ENCODE measurements at places on chromosomes 16 and 17.

DNA sequence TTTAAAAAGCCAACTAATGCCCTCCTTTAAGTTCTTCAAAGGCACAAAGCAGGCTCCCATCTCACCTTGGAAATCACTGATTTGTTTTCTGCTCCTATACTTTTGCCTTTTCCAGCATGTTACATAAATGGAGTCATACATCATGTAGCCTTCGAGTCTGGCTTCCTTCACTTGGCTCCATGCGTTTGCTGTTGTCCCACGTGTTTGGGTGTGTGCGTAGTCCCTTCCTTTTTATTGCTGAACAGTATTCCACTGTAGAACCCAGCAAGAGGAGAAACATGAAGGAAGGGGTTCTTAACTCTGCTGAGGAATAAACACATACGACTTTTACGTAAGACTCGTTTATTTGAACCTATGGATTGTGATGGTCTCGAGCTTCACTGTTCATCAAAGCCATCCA, 82.0 kb downstream of the GPRC5B start:
- no peak for DNase-seq

GRCh38 chr17:75475851-75476250, 19.4 kb downstream of the TMEM94 start:
- peak; percentile 82 for DNase-seq

DNA sequence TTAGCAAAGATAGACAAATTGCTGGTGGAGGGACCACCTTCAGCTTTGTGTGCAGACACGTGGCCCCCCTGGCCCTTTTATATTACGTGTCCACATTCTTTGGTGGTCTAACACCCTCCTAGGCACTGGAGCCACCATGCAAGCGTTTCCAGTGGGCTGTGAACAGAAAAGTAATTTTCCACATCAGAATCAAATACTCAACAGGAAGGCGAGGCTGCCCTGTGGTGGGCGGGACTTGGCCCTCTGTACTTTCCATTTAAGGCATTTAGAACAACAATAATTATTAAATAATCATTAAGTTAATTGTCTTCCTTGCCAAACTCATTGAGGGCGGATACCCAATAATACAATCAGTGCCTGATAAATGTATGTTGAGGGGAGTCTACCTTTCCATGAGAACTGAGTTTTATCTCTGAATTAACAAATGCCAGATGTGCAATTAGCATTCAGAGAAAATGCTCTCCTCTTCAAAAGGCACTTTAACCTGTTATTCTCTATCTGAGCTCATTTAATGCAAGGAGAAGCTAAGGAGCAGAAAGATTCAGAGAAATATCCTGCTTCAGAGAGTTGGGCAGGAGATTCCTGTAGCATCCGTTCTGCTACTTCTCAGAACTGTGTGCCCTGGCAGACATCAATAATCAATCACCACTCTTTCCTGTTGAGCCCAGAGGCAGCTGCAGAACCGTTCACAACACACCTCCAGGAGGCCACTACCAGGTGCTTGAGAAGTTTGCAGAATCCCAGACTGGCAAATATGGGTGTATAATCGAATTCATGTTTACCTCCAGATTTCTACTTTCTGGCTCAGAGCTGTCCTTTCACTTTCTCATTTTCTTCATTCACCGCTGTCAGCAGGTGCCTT, 109.4 kb downstream of the CMIP start:
- DNase-seq = no peak

- DNase-seq = no peak
Observed at GRCh38 chr17:60039114-60039846, 39.4 kb downstream of the HEATR6 start.

- peak; percentile 97 for DNase-seq
Observed at GRCh38 chr17:72120642-72121163, at the start of gene SOX9. Gene SOX9, plus strand, starts transcription at chr17:72121020. Its CDS starts 372 bp downstream, at chr17:72121392.

GRCh38 chr16:27472091-27473020, 70.4 kb downstream of the IL21R start:
- DNase-seq = no peak

DNA sequence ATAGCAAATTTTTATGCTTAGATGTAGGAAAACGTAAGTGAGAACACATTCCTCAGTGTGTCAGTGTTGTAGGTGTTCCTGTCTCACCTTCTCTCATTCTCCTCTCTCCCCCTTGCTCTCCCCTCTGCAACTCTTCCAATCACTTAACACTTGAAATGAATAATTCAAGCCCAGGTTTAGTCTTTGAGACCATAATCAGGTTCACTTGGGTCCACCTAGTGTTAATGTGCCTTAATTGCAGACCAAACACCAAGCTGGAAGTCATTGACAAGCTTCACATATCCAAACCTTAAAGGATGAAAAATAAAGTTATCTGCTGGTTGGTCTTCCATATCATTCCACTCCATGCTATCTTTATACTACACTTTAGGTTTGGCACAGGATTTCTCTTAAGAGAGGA, 37.0 kb downstream of the STXBP4 start:
- no peak for DNase-seq

GRCh38 chr17:73743518-73744201, 99.4 kb upstream of the SDK2 start:
- DNase-seq = no peak

DNA sequence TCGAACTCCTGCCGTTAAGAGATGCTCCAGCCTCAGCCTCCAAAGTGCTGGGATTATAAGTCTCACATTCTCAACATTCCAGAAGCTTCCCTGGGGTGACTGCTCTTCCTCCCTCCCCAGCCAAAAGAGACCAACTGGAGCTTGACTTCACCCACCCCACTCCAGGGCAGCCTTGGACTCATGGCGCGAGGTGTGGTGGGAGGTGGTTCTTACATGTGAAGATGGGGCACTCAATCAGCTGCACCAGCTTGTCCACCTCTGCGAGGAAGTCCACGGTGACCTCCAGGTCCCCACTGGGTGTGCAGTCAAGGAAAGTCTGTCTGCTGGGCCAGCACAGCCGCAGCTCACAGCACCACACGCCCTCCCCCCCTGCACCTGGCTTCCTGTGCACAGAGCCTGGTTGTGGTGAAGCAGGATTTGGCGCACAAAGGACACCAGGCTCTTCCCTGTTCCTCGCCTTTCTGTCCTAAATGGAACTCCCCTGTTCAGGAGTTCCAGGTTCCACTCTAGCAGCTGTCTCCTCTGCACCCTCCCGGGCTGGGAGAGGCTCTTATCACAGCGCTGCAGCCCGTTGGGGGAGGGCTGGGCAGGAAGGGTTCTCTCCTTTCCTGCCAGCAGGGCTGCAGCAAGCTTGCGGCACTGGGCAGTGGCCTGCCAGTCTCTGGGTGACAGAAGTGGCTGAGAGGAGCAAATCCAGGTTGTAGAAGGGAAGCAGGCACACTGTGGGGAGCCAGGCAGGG, 9.6 kb upstream of the MTSS2 start:
- no peak for DNase-seq

GRCh38 chr17:31915456-31916100, 14.1 kb upstream of the UTP6 start:
- no peak for DNase-seq

DNA sequence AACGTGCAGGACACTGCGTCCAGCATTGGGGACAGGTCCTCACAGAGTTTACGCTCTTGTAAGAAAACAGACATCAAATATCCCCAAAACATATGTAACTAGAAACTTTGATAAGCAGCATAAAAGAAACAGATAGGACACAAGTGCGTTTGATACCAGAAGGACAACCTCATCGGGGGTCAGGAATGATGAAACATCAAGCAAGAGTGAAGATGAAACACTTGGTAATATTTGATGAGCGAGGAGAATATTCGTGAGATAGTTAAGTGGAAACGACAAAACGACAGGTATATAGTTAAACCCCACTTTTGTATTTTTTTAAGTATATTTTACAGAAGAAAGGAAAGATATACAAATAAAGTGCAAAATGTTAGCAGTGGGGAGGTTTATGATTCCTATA, 55.9 kb downstream of the NXN start:
- DNase-seq = no peak

GRCh38 chr17:76152591-76152990, 11.5 kb upstream of the FOXJ1 start:
- DNase-seq = no peak

DNA sequence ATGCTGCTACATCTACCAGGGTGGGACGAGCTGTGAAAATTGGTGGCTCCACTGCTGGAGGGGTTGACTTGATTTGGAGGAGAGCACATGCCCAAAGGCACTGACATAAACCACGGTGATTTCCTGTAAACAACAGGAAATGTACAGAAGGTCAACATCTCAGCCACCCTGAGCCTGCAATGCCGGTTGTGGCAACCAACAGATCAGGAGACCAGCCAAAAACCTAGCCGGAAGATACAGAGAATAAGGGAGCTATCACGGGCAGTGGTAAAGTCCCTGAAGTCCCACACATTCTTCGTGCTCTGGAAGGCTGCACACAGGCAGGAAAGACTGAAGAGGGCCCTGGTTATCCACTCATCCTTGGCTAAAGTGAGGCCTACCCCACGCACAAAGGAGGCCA, 56.2 kb downstream of the ADCY9 start:
- no peak for DNase-seq

- no peak for DNase-seq
Observed at GRCh38 chr16:3706253-3707012, 10.9 kb downstream of the TRAP1 start.

GRCh38 chr17:58252141-58252540, 13.8 kb downstream of the LPO start:
- no peak for DNase-seq

DNA sequence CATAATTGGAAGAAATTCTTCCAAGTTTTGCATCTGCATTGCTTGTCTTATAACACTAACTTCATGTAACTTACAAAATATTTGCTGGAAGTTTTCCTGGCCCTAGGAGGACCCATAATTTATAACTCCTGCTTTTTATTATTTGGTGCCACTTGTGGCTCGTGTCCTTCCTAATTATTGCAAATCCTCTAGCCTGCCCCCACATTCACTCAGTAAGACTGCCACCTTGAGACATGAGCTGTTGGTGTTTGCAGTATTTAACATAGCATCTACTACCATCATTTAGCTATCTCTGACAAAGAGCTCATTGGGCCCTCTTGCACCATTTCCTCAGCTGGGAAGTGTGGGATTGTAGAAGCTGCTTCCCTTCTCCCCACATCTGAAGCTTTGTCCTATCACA, 49.5 kb downstream of the FTO start:
- DNase-seq = no peak

DNA sequence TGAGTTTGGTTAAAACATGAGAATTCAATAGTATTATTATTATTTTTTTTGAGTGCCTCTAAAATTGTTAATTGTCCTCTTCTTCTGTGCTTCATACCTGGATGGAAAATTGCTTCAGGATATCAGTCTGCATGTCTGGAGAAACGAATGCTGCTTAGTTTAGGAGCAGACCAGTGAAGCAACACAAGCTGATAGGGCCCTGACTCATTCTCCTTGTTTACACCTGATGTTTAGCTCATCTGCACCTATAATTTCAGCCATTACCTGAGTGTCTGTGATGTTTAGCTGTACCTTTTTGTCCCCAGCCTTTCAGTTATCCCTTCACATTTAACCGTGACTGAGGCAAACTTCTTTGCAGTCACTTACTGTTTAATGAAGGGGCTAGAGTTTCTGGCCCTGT, 14.8 kb downstream of the SNTB2 start:
- no peak for DNase-seq

DNA sequence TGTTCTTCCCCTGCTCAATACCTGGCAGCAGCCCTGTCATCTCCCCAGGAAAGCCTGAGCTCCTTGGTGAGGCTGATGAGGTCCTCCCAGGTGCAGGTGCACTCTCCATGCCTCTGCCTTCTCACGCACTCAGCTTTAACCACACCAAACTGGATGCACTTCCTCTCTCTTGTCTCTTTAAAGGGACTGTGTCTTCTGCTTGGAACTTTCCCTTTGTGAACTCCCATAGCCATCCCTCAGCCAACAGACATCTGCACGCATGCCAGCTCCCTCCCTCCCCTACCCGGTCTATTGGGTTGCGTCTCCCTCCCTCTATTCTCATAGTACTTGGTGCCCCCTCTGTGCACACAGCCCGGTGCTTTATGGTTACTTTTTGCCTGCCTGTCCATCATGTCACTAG, 231.2 kb downstream of the MSI2 start:
- no peak for DNase-seq

DNA sequence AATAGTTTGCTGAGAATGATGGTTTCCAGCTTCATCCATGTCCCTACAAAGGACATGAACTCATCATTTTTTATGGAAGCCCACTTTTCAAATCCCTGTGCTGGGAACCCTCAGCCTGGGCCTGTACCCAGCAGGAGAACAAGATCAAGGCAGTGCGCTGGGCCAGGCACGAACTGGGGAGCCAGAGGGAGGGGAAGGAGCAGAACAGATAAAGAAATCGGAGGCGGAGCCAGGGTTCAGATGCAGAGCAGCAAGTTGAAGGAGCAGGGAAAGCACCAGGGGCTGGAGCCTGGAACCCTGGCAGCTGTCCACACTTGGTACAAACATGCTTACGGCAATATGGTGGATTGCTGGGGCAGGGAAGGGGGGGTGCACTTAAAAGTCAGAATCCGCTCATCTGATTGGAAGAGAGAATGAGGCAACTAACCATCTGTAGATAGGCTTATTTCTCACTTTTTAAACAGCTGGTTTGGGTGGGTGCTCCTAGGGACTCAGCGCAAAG, 107.5 kb downstream of the NOG start:
- DNase-seq = no peak

DNA sequence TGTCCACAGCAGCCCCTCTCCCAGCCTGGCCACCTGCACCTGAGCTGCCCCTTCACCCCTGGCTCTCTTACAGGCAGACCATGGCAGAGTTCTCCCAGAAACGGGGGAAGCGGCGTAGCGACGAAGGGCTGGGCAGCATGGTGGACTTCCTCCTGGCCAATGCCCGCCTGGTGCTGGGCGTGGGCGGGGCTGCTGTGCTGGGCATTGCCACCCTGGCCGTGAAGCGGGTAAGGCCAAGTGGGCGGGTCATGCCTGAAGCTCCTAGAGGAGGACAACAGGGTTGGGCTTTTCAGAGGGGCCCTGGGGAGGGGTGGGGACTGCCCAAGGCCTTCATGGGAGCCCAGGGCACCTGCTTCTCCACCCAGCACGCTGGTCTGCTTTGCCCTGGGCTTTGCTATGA, 2.2 kb downstream of the MIEF2 start:
- no peak for DNase-seq

DNA sequence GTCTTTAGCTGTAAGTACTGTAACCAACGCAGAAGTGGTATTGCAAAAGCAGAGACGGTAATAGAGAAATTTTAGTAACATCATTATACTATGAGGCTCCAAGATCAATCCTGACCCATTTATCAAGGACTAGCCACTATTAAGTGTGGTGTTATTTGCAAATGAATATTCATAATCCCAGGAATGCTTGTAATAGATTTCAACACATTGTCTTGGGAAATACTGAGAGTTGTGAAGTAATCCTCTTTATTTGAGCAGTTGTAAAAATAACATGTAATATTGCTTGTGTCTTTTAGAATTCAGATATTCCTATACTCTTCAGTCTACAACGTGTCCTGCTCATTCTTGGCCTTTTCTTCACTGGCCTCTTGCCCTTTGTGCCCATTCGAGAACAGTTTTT, 46.4 kb downstream of the GDPD1 start:
- DNase-seq = no peak

GRCh38 chr16:75252946-75253911, 1.8 kb upstream of the BCAR1 start:
- DNase-seq = peak; percentile 53

GRCh38 chr17:48901241-48901640, 7.0 kb upstream of the UBE2Z start:
- DNase-seq = no peak

GRCh38 chr16:84088695-84089395, 27.9 kb downstream of the MBTPS1 start:
- no peak for DNase-seq
